Pulmonary artery endothelial cell (primary cell): ENCODE measurements at places on chromosomes 6 and 20. TPM values are rescaled to one million over a fixed set of nuclear protein-coding genes. Genes with fewer than 3 reads are reported as not detected.

DNA sequence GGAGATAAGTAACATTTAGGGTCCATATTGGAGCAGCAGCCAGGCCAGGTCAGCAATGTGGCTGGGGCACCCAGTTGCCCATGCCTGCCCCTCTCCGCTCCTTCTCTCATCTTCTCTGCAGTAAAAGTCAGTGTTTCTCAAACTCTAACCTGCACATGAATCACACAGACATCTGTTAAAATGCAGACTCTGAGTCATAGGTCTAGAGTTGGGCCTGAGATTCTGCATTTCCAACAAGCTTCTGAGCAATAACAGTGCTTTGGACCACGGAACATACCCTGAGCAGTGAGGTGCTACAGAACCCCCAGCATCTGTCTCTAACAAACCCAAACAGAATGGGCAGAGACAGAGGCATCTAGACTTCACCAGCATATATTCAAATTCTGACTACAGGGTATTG is 10.1 kb downstream of the PHF10 start:
- no peak for DNase-seq

GRCh38 chr6:39402239-39402751 is 79.8 kb upstream of the KCNK16 start:
- DNase-seq: no peak

- no peak for DNase-seq
Observed at GRCh38 chr6:151400473-151400872, 9.1 kb upstream of the ZBTB2 start.

DNA sequence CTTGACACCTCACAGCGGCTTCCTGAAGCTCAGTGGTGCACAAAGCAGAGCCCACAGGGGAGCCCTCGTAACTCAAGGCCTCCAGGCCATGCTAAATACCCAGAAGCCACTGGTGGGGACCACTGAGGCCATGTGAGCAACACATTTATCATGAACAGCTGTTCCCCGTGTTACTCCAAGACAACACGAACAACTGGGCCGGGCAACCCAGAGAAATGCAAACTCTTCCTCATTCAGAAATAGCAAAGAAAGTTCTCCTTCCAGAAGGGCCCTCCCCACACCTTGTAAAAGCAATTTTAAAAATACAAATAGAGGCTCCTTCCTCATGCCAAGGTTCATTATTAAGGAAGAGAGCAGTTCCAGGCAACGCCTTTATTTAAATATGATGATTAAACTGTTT is 36.3 kb upstream of the SLCO4A1 start:
- no peak for DNase-seq

- no peak for DNase-seq
Observed at GRCh38 chr6:118353564-118353963, 194.5 kb upstream of the PLN start.

DNA sequence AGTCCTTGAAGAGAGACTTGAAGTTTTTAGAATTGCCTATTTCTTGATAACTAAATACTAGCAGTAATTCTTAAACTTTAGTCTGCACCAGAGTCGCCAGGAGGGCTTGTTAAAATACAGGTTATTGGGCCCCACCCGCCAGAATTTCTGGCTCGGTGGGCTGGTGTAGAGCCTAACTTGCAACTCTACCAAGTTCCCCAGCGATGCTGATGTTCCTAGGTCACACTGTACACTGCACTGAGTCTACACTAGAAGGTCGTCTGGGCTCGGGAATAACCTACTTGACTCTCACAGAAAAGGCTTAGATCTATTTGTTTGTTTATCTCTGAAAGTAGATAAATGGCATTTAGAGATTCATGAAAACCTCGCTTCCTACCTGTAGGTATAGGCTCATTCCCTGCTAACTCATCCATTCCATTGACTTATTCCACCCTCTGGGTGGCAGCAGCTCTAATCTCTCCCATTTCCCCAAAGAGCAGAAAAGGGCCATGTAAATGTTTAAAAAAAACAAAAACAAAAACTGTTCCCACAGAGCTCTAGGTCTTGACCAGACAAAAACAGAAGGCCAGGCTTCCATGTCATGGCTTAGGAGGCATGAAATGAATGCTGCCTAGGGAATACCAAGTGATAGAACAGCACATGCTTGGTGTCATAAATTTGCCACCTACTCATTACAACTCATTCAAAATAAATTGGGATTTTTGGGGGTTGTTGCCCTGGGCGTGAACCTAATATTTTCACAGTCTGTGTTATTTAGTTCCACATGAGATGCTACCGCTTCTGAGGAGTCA is 292.1 kb downstream of the ADGB start:
- DNase-seq: no peak

DNA sequence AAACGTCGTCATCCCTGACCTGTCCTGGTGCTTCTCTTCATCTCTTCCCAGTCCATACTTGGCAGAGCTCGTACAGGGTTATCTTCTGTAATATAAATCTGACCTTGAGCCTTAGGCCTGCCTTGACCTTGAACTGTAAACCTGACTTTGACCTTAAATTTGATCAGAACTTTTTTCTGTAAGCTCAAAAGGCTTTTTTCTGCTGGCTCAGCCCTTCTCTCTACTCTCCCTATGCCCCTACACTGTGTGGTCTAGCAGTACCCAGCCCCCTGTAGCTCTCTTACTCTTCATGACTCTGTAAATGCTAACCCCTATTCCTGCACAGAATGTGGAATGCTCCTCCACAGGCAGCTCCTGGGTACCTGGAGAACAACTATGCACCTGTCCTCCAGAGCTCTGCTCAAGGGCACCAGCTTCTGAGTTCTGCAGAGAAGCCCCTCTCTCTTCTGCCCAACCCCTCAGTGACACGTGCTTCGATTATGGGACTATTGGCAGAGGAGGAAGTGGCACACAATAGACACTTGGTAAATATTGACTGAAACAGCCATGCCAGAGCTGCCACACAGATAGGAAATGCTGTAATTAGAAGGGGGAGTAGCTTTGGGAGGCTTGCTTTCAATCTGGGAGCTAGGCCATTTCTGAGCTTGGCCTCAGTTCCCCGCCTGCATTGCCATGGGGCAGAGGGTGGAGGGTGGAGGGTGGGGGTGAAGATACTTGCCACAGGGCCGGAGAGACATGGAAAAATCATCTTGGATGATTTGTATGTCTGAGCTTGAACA is 15.4 kb downstream of the SNPH start:
- DNase-seq: no peak

- DNase-seq: no peak
Observed at GRCh38 chr6:133894795-133895358, 6.0 kb downstream of the TCF21 start.

DNA sequence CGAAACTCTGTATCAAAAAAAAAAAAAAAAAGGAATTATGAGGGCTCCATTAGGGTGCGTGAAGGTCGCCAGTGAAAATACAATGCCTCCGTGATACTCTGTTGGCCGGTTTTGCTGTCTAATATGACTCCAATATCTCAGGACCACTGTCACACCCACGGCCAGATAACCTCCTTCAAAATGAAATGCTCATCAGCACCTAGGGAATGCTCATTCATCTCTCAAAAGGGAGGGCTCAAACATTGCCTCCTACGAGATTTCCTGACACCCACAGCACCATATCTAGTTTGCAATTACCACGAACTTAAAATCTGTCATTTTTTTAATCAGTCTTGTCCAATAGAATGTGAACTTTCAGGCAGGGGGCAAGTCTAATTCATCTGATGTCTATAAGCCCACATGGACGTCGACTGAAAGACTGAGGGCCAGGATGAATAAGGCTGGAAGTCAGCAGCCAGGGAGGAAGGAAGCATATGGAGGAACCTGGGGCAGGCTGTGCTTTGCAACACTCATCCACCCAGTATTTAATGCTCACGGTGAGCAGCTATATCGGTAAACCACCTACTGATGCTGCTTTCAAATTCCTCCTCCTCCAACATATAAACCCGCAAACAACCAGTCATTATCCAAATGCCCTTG is 42.8 kb downstream of the MAP3K5 start:
- no peak for DNase-seq

- DNase-seq: no peak
Observed at GRCh38 chr6:164195942-164196281, 781.4 kb downstream of the QKI start.

DNA sequence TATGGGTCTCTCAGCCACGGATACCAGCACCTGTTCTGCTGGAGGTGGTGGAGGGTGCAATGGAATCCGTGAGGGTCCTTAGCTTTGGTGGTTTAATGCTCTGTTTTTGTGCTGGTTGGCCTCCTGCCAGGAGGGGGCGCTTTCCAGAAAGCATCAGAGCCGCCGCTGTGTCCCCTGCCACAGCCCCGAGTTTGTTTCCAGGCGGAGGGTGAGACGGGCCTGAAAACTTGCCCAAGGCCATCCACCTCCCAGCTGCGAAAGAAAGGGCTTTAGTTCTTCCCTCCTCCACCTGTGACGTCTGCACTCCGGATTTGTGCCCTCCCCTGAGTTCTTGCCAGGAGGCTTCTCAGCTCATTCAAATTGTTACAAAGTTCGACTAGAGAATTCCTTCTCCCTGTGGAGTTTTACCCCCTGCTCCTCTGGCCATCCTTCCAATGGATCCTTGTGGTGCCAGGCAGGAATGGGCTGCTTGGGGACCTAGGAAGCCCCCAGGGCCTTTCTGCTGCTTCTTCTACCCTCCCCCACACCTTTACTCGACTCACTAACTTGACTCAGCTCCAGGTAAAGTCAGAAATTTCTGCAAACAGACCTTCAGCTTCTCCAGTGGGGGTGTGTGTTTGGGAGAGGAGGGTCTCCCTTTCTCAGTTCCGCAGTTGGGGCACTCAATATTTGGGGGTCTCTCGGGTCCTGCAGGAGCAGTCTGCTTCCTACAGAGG is 873.7 kb downstream of the KIF16B start:
- DNase-seq: no peak

DNA sequence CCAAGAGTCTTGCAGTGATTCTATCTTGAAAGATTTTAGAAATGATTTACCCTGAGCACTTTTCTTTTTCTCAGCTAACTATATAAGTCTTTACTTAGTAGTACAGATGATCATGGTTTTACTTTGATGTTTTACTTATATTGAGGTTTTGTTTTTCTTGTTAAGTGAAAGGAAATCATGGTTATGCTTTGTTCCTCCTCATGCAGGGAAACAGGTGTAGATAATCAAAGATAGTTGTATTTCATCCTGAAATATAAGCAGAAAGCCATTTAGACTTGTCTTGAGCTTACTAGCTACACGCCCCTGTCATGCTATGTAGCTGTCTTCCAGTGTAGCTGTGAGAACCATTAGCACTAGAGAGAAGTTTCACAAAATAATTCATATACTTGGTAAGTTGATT is 113.9 kb downstream of the HIVEP1 start:
- no peak for DNase-seq

DNA sequence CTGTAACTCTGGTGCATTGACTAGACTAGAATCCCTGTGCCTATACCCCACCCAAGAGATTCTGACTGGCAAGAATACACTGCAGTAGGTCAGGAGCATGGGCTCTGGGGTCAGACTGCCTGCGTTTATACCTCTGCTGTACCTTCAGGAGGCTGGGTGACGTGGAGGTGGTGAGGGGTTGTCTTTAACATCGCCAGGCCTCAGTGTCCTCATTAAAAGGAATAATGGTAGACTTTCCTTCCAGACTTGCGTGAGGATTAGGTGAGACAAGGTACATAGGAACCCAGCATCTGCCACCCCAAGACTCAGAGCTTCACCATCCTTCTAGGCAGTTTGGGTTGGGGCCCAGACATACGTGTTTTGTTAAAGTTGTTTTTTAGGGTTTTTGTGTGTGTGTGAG is 44.3 kb downstream of the TM9SF4 start:
- DNase-seq: no peak

DNA sequence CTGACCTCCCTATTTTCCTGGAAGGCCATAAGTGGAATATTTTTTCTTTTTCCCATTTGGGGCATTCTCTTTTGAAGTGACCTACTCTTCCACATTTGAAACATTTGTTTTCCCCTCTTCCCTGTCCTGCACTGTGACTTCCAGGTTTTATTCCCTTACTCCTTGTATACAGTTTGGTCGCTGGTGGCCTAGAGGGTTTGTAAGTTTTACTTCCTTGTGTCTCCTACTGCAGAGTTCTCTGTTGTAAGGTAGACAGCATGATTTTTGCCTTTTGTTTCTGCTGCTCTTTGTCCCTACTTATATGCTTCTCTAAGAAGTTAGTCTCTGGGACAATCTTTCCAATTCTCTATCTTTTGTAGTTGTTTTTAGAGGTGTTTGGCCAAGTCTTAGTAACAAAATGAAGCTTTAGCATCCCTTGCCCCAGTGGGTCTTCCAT is 7.4 kb upstream of the ZNFX1 start:
- DNase-seq: no peak

DNA sequence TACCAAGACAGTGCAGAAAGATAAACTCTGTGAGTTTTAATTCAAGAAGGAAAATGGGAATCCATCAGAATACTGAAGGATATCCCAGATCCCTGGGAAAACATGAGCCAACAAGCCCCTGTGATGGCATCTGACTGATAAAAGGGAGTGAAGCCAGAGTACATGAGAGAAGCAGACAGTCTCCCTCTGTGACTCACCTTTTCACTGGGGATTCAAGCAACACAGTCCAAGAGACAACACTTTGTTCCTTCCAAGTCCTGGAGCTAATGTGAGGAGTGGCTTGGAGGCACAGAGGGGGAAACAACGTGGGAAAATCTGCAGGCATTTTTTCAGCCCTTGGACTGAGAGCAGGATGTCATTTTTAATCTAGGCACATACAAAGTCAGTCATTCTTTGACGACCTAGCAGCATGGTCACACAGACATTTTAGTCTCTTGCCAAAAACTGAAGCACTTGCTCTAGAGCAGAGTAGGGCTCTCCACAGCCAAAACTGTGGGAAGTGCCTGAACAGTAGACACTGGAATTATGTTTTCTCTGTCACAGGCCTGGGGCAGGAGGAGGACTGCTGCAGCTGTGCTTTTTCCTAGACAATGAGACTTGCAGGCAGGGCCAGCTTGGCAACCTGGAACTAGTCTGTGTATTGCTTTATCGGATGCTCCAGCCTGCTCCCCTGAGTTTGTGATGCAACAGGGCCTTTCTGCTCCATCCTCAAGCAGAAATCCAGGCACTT is 465.0 kb upstream of the GJE1 start:
- no peak for DNase-seq

GRCh38 chr6:80363501-80364122 is 257.1 kb downstream of the BCKDHB start:
- DNase-seq: no peak

GRCh38 chr20:2873747-2874041 is 413 bp downstream of the PTPRA start:
- no peak for DNase-seq

The POU3F2 gene
- not detected in 2 replicates for total RNA-seq

The UBE2C gene
- 24.6 and 51.4 TPM in 2 replicates for total RNA-seq

The SLC22A2 gene
- total RNA-seq: not detected in 2 replicates

The POM121L2 gene
- not detected in 2 replicates for total RNA-seq

The FIG4 gene
- 10.9 and 15.1 TPM in 2 replicates for total RNA-seq

The NRN1 gene
- 1.7 and 4.2 TPM in 2 replicates for total RNA-seq

The TBX18 gene
- total RNA-seq: 25.9 and 26.8 TPM in 2 replicates

The HIVEP2 gene
- total RNA-seq: 3.0 and 3.6 TPM in 2 replicates

The REV3L gene
- total RNA-seq: 19.7 and 20.0 TPM in 2 replicates
